NCI-H1048 (cell line): ENCODE measurements at places on chromosomes 13 and 19.
A peak's percentile ranks its signal among the peaks of the same experiment; 100 is the strongest.

DNA sequence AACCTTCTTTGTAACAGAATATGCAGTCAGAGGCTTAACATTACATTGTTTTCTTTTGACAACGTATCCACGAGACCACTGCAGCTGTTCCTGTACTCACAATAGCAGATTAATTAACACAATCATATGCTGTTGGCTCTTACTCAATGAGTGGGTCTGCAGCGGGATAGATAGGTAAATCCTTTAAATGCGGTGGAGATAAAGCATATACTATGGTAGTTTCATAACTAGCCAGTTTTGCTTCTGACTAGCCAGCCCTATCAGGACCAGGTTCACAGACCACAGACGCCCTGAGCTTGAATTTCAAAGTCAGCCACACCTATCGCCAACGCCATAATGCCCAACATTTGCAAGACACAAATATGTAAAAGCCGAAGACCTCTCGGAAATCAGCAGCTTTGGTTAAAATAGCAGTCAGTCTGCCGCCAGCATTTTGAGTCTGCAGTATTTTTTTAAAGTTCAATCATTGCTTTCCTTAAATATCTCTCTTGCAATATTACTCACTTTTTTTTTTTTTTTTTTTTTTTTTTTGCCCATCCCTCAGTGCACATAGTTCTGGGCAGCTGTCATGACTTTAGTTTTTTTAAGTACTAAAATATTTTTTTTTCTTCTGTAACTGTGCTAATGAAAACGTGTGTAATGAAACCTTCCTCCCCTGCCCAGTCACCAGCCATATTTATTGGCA, 120.5 kb downstream of the ZNF536 start:
- no peak for DNase-seq

- DNase-seq, result no peak
These were observed 68.3 kb upstream of the RXFP2 start for GRCh38 chr13:31670831-31671617.

DNA sequence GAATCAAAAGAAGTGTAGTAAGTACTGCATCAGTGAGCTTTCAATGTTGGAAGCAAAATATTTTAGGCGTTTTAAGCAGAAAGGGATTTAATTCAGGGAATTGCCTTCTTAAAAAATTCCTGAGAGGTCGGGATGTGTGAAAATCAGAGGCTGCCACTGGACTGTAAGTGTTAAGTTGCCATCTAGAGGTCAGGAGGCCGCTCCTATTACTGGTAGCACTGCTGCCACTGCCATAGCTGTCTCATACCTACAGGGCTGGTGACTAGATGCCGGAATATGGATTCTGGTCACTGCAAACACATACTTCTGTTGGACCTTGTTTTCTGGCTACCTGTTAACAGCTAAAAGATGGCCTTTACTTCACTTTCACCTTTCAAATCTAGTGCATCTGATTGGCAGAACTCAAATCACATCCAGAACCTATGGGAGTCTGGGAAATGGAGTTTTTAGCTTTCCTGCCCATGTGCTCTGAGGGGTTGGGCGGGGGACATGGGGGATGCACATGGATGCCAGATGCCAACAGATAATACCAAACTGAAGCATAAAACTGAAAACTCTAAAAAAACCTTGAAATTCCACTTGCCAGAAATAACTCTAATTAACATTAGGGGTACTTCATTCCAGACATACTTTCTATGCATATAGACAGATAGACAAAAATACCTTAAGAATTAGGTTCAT, 29.8 kb downstream of the DGKH start:
- no peak for DNase-seq

DNA sequence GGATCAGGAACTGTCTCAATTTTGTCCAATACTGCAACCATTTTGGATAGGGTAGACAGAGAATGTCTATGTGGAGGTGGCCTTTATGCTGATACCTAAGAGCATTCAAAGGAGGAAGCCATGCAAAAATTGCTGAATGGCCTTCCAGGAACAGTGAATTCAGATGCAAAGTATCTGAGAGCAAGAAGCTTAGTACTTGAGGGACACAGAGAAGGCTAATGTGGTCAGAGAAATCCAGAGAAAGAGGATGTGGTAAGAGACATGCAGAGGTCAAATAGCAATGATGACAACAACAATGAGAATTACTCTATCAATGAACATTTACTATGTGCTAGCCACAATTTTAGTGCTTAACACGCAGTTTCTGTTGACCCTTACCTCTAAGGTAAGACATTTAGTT, 785.6 kb upstream of the KLHL1 start:
- DNase-seq, result no peak

GRCh38 chr19:35644987-35645679, 3.0 kb upstream of the COX6B1 start:
- peak; percentile 41 for DNase-seq

DNA sequence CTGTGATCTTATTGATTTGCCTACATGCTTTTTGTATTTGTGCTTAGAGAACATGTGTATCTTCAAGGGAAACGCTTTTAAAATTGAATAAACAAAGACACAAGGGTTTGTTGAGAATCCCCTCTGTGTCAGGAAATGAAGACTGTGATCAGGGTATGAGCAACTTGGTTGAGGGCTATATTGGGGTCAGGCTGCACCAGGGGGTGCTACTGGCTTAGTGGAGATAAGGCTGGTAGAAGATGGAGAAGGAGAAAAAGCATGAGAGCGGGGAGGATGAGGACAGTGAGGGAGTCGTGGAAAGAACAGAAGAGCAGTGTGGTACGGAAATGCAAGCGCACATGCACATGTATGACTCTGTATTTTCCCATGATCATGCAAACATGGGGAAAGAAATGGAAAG, 201.6 kb downstream of the MTUS2 start:
- DNase-seq, result no peak

GRCh38 chr19:53597023-53597422, 34.8 kb upstream of the DPRX start:
- DNase-seq, result no peak

GRCh38 chr19:55208880-55209692, at the start of gene PTPRH:
Gene PTPRH, minus strand, starts transcription at chr19:55209501. Its CDS starts 68 bp downstream, at chr19:55209433.
- DNase-seq, result no peak

GRCh38 chr13:65468628-65469027, 1761.5 kb downstream of the PCDH9 start:
- no peak for DNase-seq

DNA sequence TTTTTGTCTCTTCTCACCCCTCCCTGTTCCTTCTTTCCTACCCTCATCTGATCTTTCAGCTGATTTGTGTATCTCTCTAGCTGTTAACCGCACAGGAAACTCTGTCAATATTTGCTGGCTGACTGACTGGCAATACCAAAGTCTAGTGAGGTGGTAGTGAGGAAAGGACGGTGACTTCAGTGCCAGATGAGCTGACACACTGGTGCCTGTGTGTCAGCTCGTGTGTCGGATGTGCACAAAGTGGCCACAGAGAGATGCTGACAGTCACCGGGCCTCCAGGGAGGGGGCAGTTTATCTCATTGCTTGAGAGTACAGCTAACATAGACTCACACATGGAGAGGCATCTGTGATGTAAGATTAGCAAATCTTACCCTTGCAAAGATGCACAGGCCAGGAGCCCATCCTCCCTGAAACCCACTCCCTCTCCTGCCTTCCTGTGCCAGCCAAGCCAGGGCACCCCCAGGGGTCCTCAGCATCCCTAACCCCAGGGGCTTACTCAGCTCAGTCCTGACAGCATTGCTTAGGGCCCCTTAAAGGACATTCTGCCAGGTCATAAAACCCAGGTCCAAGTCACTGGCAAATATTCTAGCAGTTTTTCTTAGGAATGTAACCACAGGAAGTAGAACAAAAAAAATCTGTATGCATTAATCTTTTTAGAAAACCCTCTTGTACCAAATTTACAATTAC, 80.2 kb downstream of the SHISA2 start:
- no peak for DNase-seq

GRCh38 chr13:112783978-112784371, 94.1 kb downstream of the ATP11A start:
- no peak for DNase-seq

GRCh38 chr19:47312366-47313006, 2.8 kb downstream of the C5AR1 start:
- no peak for DNase-seq

- DNase-seq, result no peak
These were observed 685 bp downstream of the TCF3 start for GRCh38 chr19:1651568-1652291.

- DNase-seq, result no peak
These were observed 39.6 kb downstream of the ATP11A start for GRCh38 chr13:112729408-112729807.

DNA sequence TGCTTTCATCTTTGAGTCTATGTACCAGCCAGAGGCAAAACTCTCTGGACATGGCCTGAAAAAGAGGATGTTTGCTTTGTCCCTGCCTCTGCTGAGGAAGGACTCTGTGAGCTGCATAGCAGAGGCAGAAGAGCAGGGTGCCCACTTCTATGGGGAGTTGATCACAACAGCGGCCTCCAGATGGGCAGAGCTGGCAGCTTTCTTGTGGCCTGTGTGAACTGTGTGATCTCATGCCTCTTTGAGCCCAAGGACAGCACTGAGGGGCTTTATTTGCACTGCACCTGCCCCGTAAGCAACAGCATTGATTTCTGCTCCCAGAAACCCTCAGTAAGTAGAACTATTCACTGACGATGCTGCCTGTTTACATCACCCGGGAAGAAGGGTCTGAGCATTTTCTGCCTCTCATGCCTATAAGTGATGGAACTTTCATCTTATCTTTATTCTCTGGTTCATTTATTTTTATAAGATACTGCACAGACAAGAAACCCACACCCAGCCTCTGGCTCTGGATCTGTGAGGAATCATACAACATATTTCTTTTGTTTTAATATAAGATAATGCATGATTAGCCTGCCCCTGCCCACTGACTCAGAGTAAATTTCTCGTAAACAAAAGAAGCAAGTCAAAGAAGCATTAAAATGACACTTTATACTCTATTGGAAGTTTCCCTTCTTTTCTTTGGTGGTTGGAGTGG, 244.2 kb upstream of the SOX21 start:
- no peak for DNase-seq

GRCh38 chr13:79593121-79593520, 112.2 kb downstream of the NDFIP2 start:
- no peak for DNase-seq

GRCh38 chr19:46109876-46110275, 14.6 kb downstream of the IGFL3 start:
- no peak for DNase-seq

DNA sequence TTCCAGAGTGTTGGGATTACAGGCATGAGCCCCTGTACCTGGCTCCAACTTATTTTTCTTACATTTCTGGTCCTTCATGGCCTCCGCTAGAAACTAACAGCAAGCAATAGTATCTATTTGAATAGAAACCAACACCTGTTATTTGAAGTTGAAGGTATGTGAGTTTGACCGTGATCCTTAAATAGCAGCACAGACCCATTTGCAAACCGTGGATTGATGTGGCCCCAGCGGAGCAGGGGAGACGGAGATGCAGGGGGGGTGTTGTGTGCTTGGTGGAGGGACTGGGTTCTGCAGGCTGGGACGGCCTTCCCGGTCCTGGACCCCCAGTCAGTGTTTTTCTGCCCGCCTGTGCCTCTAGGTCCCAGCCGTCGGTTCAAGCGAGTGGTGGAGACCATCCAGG, 16.9 kb downstream of the TMEM150B start:
- DNase-seq, result no peak

DNA sequence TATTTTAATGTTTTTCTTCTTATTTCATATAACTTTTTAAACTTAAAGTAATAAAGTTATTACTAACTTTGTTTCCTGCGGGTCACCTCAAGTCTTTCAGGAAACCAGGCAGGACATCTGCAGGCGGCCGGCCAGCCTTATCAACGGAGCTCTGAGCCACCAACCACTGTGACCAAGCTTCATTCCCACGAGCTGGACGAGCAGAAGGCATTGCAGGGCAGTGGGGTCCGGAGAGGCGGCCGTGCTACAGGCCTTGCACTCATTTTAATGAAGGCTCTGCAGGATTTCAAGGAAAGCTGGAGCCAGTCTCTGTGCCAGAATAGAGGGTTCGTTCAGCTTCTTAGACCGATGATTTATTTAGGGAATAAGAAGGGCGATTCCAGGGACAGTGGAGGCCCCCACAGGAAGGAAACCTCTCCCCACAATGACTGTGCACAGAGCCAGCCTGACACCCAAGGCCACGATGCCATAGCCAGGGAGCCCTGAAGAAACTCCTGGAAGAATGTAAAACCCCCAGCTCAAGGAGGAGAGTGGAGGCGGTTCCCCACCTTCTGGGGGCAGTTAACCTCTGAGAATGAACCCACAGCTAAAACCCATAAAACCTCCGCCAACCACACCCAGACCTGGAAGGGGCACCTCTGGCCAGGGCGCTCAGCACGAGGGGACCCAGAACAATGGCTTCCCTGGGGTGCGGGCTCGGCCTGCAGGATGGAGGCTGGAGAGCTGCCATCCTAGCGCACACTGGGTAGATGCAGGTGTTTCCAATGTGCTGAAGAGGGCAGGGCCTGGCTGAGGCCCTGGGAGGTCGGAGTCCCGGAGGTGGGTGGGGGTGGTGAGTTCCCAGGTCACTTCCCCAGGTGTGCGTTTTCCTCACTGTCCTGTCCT, 75.0 kb downstream of the RASA3 start:
- DNase-seq, result no peak

GRCh38 chr13:44710576-44710975, 134.4 kb upstream of the TSC22D1 start:
- no peak for DNase-seq

DNA sequence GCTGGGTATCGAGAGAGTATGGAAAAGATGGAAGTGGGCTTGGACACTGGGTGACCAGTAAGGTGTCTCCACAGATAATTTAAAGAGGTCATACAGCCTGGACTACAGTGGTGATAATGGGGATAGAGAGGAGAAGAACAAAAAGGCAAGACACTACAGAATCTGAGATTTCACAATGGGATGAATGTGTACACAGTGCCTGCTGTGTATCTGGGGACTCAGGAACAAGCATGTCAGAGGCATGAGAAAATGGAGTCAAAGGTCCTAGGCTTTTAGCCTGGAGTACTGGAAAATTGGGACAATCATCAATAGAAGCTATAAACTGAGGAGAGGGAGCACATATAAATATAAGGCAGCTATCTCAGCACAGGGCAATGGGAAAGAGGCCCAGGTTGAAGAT, 69.4 kb downstream of the TSC22D1 start:
- no peak for DNase-seq

- DNase-seq, result no peak
These were observed 1.1 kb downstream of the NUDT19 start for GRCh38 chr19:32692727-32693061.

GRCh38 chr13:34776390-34776981, 165.6 kb upstream of the NBEA start:
- DNase-seq, result no peak

DNA sequence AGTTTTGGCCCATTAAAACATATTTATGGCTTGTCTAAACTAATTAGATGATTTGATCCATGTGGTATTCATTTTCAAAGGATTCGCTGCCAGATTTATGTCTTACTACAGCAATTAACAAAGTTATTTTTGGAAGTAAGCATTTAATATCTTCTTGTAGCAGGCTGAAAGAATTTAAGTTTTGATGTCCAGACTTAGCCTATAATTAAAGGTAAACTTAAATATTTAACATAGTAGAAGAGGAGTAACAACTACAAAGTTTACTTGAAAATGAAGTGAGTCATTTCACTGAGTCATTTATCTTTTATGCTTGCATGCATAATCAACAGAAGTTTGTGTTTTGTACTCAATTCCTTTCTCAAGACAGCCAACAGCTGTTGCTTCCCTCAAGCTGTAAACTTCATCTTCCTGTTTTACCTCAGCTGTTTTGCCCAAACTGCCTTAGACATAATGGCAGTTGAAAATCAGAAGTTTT, 58.1 kb downstream of the EDNRB start:
- no peak for DNase-seq

GRCh38 chr13:45296259-45296658, 44.7 kb downstream of the TPT1 start:
- DNase-seq, result no peak

- no peak for DNase-seq
These were observed 607.1 kb downstream of the DCT start for GRCh38 chr13:93872376-93872775.

GRCh38 chr19:42028304-42029216, 34.5 kb upstream of the ATP1A3 start:
- DNase-seq, result no peak
